ENCODE measurements at places on chromosomes 5 and 9.

GRCh38 chr5:159426694-159427093 is 96.4 kb upstream of the IL12B start:
- no peak for DNase-seq

DNA sequence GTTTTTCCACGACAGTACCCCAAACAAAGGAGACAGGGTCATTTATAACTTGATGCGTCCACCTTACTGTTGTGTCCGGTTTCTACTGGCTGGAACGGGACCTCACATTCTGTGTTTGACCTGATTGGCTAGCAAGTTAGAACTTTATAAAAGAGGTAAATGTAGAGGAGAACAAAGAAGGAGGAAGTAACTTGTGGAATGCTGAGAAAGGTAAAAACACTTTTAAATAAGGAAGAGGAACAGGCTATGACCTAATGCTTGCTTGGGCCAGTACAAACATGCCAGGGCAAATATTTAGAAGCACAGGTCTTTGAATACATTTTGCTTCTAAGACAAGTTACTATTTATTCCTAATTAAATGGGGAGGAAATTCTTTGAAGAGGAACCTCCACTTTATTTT is 251.6 kb downstream of the KIAA0825 start:
- DNase-seq, result no peak

- DNase-seq, result no peak
Observed at GRCh38 chr5:6540111-6540827, 91.6 kb downstream of the UBE2QL1 start.

GRCh38 chr5:178209334-178210072 is 5.2 kb downstream of the HNRNPAB start:
- no peak for DNase-seq

- DNase-seq, result no peak
Observed at GRCh38 chr5:37723162-37723961, 116.5 kb downstream of the GDNF start.

DNA sequence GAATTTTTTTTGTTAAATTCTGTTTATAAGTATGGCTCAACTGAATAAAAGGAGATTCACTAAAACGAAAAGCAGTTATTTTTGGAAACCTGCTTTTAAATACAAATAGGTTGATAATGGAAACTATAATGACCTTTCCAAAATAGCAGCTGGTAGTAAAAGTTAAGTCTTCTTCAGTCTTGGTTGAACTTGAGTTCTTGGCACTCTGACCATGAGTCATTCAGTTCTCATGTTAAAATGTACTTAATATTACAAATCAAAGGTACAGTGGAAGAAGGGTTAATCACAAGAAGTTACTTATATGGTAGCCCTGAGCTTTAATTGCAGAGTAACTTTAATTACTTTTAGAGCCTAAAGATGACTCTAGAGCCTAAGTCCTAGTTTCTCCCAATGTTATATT is 62.1 kb downstream of the KLF9 start:
- DNase-seq, result no peak
